NCI-H510A treated with DMSO at 0.1 percent for 48 hours (cell line): ENCODE measurements at places on chromosomes 16 and 17.
A peak's percentile ranks its signal among the peaks of the same experiment; 100 is the strongest.

GRCh38 chr17:59151006-59151405 is 4.0 kb downstream of the SKA2 start:
- DNase-seq, result no peak

DNA sequence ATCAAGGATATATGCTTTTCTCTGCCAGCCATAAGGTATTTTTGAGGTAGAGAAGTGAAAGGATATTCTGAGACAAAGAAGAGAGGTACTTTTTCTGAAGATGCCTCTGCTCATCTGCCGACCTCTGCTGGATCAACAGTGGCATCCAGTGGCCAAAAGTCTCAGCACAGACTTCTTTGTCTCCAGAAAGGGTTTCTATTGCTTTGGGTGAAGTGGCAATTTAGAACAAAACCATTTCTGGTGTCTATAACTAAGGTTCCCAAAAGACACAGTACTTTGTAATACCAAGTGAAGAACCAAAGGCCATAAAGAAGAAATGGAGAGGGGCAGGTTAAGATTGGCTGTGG is 155.2 kb upstream of the C17orf78 start:
- peak; percentile 15 for DNase-seq

GRCh38 chr17:12549499-12550041 is 116.1 kb upstream of the MYOCD start:
- no peak for DNase-seq

GRCh38 chr16:75011634-75012307 is 12.9 kb downstream of the ZNRF1 start:
- no peak for DNase-seq

- no peak for DNase-seq
Measured at GRCh38 chr17:79085154-79085920, 10.7 kb downstream of the ENGASE start.

GRCh38 chr16:57270221-57271062 is 14.0 kb downstream of the PLLP start:
- no peak for DNase-seq

- peak; percentile 6 for DNase-seq
Measured at GRCh38 chr16:80014241-80014939, 413.9 kb upstream of the MAF start.

DNA sequence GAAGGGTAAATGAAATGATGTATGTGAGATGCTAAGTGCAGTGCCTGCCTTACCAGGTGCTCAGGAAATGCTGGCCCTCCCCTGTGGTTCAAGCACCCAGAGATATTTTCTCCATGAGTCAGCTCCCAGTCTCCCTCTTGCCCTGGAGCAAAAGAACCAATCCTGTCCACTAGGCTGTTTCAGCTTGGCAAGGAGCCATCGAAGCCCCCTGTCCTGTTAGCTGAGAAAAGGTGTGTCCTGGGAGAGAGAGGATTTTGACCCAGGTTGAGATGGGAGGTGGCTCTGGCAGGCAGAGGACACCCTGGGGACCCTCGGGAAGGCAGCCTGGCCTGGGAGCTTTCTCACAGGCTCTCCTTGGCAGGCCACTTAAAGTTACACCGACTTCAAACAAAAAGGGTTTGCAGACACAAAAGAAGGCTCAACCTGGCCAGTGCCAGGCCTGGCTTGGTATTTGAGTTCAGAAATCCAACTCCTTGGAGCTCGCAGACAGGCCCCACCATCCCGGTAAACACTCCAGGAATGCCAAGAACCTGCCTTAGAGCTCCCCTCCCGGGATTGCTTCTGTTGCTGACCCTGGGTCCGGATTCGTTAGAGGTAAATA is 29.6 kb downstream of the NTN1 start:
- no peak for DNase-seq
